ENCODE measurements at places on chromosomes 3 and 15.

GRCh38 chr3:13546667-13547171 is 2.2 kb upstream of the FBLN2 start:
- no peak for DNase-seq

DNA sequence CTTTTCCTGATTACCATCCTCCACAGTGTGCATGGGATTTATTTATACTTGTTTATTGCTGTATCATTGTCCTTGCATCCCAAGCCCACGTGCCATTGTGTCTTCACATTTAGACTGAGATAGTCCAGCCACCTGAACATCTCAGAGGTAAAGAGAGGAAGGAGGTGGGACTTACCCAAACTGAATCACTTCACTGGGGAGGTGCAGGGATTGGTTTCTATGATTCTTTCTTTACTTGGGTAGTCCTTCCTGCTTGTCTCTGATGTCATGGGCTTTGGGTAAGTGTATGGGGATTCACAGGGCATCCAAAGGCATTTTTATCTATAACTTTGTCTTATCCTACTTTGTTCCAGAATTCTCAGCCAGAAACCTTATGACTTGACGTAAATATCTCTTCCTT is 141.5 kb upstream of the UMPS start:
- no peak for DNase-seq

GRCh38 chr15:48423342-48423741 is 92.1 kb downstream of the DUT start:
- DNase-seq, result no peak

GRCh38 chr3:44184319-44184953 is 57.2 kb upstream of the TOPAZ1 start:
- no peak for DNase-seq

DNA sequence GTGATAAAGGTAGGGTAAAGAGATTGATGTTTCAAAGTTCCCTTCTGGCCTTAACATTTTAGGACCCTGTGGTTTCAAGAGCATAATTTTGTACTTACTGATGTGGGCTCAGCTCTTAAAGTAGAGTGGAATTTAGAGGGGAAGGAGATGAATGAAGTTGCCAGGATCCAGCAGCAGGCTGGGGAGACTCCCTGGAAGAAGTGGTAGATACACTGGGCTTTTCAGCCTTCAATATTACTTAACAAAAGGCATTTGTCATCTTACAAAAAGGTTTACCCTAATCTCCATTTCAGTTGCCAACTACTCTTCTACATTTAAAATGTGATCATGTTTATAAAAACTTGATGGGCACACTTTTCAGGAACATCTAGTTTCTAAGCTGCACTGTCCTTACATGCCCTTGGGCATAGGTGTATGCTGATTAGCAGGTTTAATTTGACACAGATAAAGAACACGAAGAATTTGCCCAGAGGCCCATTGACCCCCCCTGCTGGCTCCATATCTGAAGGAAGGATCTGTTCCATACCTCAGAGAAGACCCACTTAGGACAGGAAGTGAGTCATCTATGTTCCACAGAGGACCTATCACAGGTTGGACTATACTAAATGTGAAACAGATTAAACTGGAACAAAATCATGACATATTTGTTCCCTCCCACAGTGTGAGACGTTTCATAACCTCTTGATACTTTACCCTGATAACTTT is 93.0 kb upstream of the LPP start:
- peak; percentile 30 for DNase-seq

GRCh38 chr3:23019596-23020300 is 183.4 kb upstream of the UBE2E2 start:
- no peak for DNase-seq

DNA sequence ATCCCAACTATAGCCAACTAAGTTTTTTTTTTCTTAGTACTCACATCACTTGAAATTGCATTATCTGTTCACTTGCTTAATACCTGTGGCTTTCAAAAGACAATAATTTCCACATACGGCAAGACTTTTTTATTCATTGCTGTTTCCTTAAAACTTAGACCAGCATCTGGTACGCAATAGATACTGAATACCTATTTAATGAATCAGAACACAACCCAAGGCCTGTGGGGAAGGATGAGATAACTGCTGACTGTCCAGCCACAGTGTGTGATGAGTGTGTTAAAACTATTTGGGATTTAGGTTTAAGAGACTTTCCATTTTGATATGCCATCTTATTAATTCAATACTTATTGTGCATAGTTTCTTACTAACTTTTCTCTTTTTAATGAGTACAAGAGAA is 988.7 kb downstream of the NTRK3 start:
- no peak for DNase-seq

DNA sequence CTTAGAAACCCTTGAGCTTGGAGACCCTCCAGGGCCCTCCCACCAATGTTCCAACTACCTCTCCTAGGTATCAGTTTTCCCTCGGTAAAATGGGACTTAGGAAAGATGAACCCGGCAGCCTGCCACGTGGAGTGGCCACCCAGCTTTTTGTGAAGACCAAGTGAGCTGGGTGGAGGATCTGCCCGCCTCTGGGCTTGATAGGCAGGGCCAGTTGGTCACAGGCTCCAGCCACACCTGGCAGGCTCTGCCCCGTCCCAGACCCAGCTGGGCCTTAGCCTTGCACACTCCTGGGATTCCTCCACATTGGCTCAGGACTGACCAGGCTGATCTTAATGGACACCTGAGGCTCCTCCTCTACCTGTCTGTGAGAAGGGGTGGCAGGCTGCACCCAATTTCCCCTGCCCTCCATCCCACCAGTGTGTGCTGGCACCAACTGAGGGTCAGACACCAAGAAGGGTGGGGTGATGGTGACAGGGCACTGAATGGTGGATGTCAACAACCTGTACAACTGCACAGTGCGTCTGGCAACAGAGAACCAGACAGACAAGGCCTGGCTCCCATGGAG is 761 bp upstream of the GRIP2 start:
- no peak for DNase-seq

DNA sequence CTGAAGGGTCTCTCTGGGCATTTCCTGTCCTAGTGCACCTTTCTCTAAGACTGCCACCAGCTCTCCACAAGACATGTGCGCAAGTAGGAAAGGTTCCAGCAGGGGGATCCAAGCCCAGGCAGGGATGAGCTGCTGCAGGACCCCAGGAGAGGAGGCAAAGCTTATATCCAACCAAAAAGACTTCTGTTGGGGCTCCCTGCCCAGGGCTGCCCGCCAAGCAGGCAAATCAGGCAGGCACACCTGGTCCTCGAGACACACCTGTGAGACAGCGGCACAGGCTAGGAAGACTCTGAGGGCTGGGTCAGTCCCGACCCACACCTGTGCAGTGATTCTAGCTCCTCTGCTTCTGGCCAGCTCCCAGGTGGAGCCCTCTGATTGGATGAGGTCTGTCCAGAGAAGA is 80.6 kb downstream of the MYLK start:
- no peak for DNase-seq

DNA sequence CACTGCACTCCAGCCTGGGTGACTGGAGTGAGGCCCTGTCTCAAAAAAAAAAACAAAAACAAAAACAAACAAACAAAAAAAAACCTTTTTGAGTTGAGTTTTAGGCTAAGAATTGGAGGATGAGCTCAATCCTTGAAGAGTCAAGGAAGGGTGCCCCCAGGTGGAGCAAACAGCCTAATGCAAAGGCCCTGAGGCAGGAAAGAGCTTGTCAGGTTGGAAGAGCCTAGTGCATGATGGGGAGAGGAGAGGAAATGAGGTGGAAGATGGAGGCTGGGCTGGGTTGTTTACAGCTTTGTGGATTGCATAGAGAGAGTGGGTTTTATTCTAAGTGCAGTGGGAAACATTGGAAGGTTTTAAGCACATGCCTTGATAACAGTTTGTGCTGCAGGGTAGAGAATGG is 2.1 kb upstream of the SNX22 start:
- DNase-seq, result no peak

- DNase-seq, result no peak
Observed at GRCh38 chr3:127732303-127732702, 59.6 kb downstream of the ABTB1 start.

- DNase-seq, result no peak
Observed at GRCh38 chr3:58884453-58884852, 165.4 kb downstream of the CFAP20DC start.

GRCh38 chr3:85574006-85574705 is 615.4 kb downstream of the CADM2 start:
- no peak for DNase-seq

DNA sequence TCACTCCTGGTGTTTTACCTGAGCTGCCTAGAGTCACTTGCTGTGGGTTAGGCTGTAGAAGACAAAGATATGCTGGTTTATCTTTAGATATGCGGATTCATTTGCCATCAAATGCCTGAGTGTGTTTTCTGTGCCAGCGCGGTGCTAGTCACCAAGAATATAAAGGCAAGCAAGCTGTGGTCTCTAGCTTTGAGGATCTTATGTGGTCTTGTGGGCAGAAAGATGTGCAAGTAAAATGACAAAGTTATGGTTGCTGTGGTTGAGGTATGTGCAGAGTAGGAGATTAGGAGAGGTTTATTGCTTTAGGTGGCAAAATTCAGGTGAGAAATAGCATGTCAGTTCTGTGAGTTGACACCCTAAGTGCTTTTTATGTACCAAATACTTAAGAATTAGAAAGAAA is 94.2 kb downstream of the CGNL1 start:
- no peak for DNase-seq

DNA sequence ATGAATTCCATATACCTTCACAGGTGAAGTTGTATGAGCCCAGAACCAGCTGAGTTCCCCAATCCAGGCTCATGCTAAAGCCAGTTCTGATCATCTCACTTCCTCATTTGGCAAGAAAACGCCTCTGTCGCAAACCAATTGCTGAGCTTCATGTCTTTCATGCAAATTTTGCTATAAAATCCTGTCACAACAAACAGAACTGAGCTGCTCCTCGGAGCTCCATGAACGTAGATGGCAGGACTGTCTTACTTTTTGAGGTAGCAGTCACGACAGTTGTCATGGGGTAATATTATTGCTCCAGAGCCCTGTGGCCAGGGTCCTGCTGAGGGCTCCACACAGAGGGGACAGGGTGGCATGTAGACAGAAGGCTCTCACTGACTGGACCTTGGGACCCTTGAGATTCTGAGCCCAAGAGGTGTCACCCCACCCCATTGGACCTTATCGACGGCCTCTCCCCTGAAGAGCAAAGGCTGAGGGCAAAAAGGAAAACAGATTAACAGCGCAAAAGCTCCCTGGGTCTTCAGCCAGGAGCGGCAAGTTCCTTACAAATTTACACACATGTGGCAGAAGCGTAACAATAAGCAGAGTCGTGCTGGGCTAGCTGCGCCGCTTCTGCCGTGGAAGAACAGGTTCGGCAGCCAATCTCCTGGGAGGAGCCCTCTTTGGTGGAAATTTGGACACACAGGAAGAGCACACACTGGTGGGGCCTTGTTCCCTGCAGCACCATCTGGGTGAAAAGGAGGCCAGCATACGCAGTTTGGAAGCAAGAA is 249.2 kb downstream of the OPA1 start:
- DNase-seq, result no peak

- no peak for DNase-seq
Observed at GRCh38 chr3:178382449-178383061, 153.7 kb upstream of the KCNMB2 start.

DNA sequence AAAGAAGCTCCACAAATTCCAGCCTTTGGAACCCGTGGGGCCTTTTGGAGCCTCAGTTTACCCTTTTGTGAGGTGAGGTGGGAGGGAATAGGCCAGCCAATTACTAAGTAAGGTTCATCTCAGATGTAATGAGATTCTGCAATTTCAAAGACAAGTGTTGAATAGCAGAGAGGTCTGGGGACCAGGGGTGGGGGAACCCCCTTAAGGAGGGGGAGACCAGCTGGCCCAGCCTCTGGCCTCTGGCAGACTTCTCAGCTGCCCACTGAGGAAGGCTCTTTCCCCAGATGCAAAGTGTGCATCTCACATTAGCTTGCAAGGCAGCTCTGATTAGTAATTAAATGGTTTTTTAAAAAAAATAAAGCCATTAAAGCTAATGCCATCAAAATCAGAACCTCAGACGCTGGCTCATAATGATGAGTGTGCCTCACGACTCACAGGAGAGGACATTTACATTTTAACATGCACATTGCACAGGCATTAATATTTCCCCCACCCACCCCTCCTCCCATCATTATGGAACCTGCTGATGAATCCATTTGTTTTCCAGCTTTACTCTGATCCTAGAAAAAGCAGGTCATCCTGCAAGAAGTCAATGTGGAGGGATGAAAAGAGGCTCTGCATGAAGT is 176.7 kb upstream of the TLE3 start:
- no peak for DNase-seq

GRCh38 chr15:40240619-40241221 is 1.9 kb downstream of the PAK6 start:
- DNase-seq, result no peak

GRCh38 chr3:71421820-71422566 is 161.5 kb downstream of the FOXP1 start:
- DNase-seq, result no peak
